Astrocyte (in vitro differentiated cells and primary cell): ENCODE measurements at places on chromosomes 5 and 9.

GRCh38 chr5:151660616-151661495 lies 25.9 kb downstream of the SPARC start:
- DNase-seq: peak; percentile 67

GRCh38 chr5:102858808-102859207 lies 103.7 kb downstream of the PAM start:
- DNase-seq: peak; percentile 60

- DNase-seq: no peak
Observed at GRCh38 chr9:124088476-124088837, 76.9 kb downstream of the LHX2 start.

GRCh38 chr5:172779691-172780341 lies 8.8 kb upstream of the DUSP1 start:
- no peak for DNase-seq

- DNase-seq: no peak
Observed at GRCh38 chr5:118988866-118989180, 476 bp upstream of the DTWD2 start.

DNA sequence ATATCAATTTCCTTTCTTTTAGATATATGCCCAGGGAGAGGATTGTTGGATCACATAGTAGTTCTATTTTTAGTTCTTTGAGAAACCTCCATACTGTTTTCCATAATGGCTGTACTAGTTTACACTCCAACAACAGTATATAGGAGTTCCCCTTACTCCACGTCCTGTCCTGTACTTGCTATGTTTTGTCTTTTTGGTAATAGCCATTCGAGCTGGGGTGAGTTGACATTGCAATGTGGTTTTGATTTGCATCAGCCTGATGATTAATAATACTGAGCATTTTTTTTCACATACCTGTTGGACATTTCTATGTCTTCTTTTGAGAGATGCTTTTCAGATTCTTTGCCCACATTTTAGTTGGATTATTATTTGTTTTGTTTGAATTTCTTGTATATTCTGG lies 445.9 kb downstream of the NTRK2 start:
- no peak for DNase-seq

GRCh38 chr9:131273856-131274673 lies 2.2 kb downstream of the FAM78A start:
- DNase-seq: no peak

DNA sequence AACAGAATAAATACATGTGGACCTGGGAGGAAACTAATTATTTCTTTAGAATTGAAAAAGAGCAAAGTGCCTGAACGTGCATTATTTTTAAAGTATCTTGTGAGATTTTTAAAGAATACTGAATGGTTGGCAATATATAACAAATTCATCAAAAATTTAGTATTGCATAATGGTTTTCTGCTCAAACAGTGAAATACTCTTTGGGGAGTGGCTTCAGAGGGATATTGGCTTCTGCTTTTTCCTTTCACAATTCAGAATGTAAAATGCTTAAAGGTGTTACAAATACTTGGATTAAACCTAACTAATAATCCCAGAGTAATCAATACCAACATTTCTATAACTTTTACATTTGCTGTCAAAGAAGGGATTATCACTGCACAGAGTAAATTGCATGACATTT lies 379.3 kb upstream of the CHD1 start:
- no peak for DNase-seq

DNA sequence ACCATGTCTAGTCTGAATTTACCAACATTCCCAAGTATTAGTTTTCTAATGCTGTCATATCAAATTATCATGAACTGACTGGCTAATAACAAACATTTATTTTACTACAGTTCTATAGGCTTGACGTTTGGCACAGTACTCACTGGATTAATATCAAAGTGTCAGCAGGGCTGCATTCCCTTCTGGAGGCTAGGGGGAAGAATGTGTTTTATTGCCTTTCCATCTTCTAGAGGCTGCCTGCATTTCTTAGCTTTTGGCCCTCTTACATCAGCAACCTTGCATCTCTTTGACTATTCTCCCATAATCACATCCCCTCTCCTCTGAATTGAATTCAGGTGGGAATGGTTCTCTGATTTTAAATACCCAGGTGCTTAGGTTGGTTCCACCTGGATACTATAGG lies 84.7 kb downstream of the EDIL3 start:
- DNase-seq: no peak
